ENCODE measurements at places on chromosomes 16 and 17.

DNA sequence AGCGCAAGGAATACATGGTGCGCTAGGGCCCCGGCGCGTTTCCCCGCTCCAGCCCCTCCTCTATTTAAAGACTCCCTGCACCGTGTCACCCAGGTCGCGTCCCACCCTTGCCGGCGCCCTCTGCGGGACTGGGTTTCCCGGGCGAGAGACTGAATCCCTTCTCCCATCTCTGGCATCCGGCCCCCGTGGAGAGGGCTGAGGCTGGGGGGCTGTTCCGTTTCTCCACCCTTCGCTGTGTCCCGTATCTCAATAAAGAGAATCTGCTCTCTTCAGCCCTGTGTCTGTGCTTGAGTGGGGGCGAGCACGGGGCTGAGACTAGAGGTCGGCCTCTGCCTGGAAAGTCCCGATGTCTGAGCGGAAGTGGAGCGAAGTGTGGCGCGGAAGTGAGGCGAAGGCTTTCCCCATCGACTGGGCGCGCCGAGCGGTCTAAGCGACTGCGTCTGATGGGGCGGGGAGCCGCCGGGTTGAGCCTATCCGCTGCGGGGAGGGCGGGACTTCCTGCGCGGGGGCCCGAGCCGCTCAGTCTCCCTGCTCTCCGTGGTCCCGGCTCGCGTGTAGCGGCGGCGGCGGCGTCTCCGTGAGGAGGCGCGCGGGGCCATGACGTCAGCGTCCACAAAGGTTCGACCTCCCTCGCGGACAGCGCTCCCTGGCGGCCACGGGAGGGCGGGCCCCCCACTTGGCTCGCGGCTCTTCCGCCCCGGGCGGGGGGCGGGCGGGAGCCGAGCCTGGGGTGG, 2.0 kb downstream of the RNASEK start:
- peak; percentile 99 for DNase-seq
- H3K4me3 ChIP-seq: peak overlapping the region; percentile 81
- peaks cover 11% of the 10 kb centered on the region for H3K36me3 ChIP-seq
- peak overlapping the region; percentile 97 for H3K27ac ChIP-seq

- peaks cover 19% of the 10 kb centered on the region for H3K4me1 ChIP-seq
- no peaks in the 10 kb centered on the region for H3K27me3 ChIP-seq
- no peak overlapping the region for H3K4me3 ChIP-seq
- no peak for DNase-seq
- no peak overlapping the region for H3K27ac ChIP-seq
Observed at GRCh38 chr16:3797473-3797872, 80.1 kb upstream of the TRAP1 start.

DNA sequence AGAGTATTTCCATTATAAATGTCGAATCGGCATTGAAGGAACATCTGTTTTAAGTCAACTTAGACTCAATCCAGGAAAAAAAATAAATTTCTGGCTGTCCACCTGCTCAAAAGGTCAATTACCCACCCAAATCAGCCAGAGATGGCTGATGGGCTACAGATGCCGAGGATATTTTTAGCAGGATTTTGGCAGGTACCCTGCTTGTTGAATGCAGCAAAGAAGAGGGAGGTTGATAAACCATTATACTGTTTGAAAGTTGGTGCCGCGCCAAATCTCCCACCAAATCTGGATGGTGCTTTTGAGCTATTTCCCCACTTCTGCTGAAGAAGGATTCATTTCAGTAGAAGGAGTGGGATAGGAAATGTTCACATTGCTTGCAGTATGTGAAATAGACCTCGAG, 537.7 kb downstream of the MAF start:
- no peaks in the 10 kb centered on the region for H3K36me3 ChIP-seq
- H3K4me3 ChIP-seq: no peak overlapping the region
- H3K4me1 ChIP-seq: no peaks in the 10 kb centered on the region
- H3K27me3 ChIP-seq: no peaks in the 10 kb centered on the region
- no peak for DNase-seq
- H3K27ac ChIP-seq: no peak overlapping the region

GRCh38 chr17:80413771-80414507, 1.0 kb upstream of the ENDOV start:
- H3K27me3 ChIP-seq: peaks cover 6% of the 10 kb centered on the region
- peak overlapping the region; percentile 100 for H3K4me3 ChIP-seq
- peaks cover 15% of the 10 kb centered on the region for H3K4me1 ChIP-seq

DNA sequence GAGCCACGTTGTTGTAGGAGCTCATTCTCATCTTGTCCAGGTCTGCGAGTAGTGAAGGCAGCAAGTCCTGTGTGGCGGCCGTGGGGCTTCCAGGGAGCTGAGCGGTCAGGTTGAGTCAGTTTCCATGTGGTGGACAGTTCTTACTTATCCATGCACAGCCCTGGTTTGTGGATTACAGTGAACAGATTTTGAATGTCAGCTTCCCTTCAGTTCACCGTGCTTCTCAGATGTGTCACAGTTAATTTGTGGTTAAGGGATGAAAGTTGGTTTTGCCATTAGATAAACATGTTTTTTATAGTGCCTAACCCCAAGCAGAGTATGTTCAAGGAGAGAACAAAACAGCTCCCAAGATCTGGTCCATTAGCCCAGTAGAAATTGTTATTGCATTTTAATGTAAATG, 103.1 kb downstream of the RPTOR start:
- peaks cover 42% of the 10 kb centered on the region for H3K4me1 ChIP-seq
- DNase-seq: peak; percentile 95
- H3K27ac ChIP-seq: peak overlapping the region; percentile 95
- H3K27me3 ChIP-seq: no peaks in the 10 kb centered on the region
- no peaks in the 10 kb centered on the region for H3K36me3 ChIP-seq

GRCh38 chr16:24729951-24730815, 732 bp downstream of the TNRC6A start:
- H3K27ac ChIP-seq: peak overlapping the region; percentile 68
- peak; percentile 90 for DNase-seq
- H3K4me3 ChIP-seq: peak overlapping the region; percentile 89
- H3K36me3 ChIP-seq: peaks cover 13% of the 10 kb centered on the region

- H3K27me3 ChIP-seq: peaks cover 71% of the 10 kb centered on the region
- no peak within 1 kb of the TSS for H3K27ac ChIP-seq
- no peak for DNase-seq
- H3K4me1 ChIP-seq: no peaks in the 10 kb centered on the region
- H3K36me3 ChIP-seq: no peaks in the 10 kb centered on the region
Observed at GRCh38 chr16:3036726-3037315, at the start of gene BICDL2. Gene BICDL2, minus strand, starts transcription at chr16:3036944. Its CDS starts 1,448 bp downstream, at chr16:3035496.

- H3K36me3 ChIP-seq: no peaks in the 10 kb centered on the region
- H3K27ac ChIP-seq: no peak overlapping the region
- H3K4me3 ChIP-seq: no peak overlapping the region
Observed at GRCh38 chr17:71003736-71004135, 834.4 kb downstream of the KCNJ2 start.

DNA sequence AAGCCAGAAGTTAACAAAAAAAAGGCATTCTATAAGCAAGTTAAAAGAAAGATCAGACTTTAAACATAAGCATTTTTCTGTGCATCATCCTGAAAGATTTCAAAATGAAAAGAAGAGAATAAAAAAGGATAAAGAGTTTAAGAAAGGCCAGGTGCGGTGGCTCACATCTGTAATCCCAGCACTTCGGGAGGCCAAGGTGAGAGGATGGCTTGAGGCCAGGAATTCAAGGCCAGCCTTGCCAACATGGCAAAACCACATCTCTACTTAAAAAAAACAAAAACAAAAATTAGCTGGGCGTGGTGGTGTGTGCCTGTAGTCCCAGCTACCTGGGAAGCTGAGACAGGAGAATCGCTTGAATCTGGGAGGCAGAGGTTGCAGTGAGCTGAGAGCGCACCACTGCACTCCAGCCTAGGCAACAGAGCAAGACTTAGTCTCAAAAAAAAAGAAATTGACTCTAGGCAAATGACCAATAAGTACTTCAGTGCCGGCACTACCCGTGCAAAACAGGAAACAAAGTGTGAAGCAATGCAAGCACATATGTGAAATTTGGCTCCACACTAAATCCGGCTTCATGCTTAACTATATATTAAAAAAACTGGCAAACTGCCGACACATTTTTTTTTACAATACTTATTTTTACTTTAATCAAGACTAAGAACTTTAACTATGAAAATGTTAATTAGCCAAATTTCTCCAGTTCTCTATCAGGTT, 83.2 kb upstream of the C17orf78 start:
- H3K36me3 ChIP-seq: no peaks in the 10 kb centered on the region
- DNase-seq: no peak
- no peak overlapping the region for H3K4me3 ChIP-seq
- no peaks in the 10 kb centered on the region for H3K4me1 ChIP-seq
- H3K27ac ChIP-seq: no peak overlapping the region
- no peaks in the 10 kb centered on the region for H3K27me3 ChIP-seq

All from osteoblast (primary cell).